ENCODE measurements at places on chromosomes 5 and 9.

DNA sequence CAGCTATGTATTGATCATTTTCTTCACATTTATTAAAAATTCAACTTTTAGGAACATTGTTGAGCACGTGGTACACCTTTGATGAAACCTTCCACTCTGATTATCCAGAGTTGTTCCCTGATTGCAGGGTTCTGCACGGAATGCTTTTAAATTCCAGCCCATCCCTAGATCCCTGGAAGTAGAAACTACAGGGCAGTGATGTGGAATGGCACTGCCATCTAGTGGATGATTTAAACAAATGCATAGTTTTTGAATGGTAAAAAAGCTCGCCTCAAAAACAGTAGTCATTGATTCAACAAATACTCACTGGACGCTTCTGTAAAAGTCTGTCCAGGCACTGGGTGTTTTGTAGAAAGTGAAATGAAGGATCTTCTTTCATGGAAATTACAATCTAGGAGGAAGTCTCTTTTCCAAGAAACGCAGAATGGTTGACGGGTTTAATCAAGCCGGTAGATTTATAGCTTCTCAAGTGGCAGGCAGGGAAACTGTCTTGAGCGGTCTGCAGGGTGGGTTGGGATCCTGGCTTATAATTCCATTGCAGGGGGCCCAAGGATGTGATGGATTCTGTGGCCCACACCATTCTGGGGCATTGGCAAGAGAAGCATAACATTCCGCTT lies 118.4 kb downstream of the ARHGAP26 start:
- DNase-seq, result peak; percentile 66

GRCh38 chr9:93219692-93220091 lies 35.8 kb downstream of the WNK2 start:
- no peak for DNase-seq

DNA sequence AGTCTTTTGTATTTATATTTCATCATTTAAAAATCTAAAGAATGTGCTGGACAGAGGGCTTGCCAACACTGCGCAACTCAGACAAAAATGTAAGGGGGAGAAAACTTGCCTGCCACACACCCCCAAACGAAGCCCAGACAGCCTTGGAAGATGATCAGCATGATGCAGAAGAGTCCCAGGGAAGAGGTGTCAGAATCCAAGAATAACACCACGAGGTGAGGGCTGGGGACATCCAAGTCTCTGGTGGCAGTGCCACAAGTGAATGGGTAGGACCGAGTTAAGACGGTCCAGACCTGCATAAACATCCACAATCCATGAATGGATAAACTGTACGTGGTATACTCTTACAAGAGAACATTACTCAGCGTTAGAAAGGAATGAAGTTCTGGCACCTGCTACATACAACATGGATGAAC lies 10.4 kb downstream of the EPB41L4B start:
- DNase-seq, result peak; percentile 73

- DNase-seq, result no peak
Observed at GRCh38 chr5:31106278-31106677, 87.2 kb upstream of the CDH6 start.

DNA sequence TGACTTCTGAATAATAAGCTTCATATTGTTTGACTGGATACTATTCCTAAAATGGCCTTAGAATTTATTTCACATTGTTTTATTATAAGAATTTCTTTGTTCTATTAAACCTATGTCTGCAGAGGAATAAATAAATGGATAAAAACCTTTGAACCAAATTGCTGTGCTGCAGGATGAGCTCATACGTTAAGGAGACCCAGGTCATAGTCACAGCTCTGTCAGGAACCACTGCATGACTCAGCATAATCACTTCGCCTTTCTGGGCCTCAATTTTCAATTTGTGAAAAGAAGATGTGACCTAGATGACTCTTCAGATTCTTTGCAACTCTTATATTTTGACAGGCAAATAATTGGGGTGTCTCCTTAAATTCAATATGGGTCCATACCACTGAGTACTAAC lies 36.7 kb upstream of the HMHB1 start:
- DNase-seq, result peak; percentile 60

DNA sequence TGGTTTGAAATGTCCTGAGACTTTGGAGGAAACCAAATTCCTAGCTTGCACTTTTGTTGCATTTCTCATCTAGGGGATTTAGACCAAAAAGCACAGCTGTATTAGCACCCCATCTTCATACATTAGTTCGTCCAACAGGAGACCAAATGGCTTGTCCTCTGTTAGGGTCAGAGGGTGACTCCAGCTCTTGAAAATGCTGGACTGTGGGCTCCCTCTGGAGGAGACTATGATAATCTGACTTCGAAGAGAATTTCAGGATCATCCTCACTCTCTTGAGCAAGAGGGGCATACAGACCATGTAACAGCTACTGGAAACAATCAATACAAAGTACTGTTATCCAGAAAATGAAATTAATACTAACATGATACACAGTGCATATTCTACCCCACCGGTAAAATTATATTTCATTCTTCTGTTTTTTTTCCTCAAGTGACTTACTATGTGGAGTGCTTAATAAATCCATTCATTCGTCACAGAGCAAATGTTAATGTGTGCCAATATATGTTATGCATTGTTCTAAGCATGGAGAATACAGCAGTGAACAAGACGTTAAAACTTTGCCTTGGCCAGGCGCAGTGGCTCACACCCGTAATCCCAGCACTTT lies 63.7 kb upstream of the PPP2CA start:
- peak; percentile 79 for DNase-seq

- DNase-seq, result no peak
Observed at GRCh38 chr9:27967210-27967609, 393.9 kb upstream of the C9orf72 start.

- no peak for DNase-seq
Observed at GRCh38 chr9:106467113-106467864, 395.7 kb upstream of the ZNF462 start.

- DNase-seq, result peak; percentile 38
Observed at GRCh38 chr5:123422433-123423277, 548 bp downstream of the CEP120 start.

GRCh38 chr9:133273098-133273497 lies 1.9 kb downstream of the ABO start:
- no peak for DNase-seq

DNA sequence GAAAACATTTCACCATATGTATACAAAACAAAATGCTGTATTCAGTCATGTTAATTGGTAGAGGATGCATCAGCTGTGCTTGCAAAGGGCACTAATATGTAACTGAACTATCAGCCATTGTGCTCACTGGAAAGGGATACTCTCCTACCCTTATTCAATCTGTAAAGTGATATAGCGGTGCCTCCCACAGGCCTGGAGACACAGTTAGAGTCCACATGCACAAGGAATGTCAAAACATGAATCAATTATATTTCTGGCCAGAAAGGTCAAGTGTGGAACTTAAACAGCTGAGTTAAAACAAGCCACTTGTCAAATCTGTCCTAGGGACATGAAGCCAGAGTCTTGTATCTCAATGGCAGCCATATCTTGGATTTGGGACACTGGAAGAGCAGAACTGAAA lies 71.2 kb upstream of the IZUMO3 start:
- DNase-seq, result no peak

DNA sequence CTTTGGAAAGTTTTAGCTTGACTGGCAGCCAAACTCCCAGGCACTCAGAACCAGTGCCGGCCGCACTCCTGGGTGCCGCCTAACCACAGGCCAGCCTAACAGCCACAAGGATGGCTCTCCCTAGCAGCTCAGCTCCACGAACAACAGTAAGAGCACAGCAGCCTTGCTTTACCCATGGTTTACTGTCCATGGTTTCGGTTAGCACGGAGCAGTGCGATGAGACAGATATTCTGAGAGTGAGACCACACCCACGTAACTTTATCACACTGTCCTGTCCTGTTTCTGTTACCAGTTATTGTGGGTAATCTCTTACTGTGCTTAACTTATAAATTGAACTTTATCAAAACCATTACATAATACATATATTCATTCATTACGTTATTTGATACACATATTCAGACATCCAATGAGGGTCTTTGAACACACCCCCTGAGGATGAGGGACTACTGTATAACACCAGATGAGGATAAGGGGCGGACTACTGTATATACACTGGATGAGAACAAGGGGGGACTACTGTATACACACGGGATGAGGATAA lies 12.4 kb downstream of the CLPTM1L start:
- no peak for DNase-seq

DNA sequence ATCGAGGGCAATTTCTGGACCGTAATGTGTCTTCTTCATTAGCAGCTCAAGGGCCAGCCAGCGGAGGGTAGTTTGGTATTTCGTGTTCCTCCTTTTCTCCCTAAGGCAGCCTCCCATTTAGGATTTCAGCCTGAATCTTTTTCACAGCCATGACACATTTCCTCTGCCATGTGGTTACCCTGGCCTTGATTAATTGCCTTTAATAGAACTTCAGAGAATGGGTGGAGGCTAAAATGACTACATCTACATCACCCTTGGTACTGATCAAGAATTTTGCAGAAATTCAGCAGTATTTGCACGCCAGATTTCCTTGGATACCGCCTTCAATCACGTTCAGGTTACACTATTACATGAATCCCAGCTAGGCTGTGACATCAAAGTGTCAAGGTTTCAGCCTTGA lies 58.0 kb downstream of the ADAMTS16 start:
- peak; percentile 8 for DNase-seq

DNA sequence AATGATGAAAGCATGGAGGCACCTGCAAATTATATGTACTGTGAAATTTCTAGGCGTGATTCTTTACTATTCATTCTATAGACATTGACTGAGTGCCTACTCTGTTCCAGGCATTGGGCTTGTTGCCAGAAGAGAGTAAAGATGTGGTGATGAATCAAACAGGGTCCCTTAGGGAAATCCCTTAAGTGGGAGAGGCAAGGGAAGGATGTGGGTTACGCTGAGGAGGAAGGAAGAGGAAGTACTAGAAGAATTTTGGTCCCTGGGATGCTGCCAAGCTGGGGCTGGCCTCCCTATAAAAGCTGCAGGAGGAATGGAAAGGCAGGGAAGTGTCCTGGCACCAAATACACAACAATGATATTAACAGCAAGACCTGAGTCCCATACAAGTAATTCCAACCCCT lies 76.7 kb upstream of the SPOCK1 start:
- peak; percentile 94 for DNase-seq

DNA sequence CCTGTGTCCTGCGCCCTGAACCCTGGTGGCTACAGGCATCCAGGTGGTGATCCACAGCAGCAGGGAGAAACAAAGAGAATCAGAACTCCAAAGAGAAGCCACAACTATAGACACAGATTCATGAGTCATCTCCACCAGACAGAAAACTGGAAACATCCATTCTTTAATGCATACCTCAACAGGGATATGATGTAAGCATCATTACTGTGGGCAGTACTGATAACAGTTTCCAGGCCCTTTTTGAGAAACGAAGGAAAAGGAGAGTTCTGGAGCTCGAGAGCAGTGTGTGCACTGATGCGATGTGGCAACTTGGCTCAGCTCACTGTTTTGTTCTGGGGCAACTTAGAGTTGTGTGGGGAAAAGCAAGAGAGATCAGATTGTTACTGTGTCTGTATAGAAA lies 215.6 kb upstream of the ADAMTS16 start:
- no peak for DNase-seq

DNA sequence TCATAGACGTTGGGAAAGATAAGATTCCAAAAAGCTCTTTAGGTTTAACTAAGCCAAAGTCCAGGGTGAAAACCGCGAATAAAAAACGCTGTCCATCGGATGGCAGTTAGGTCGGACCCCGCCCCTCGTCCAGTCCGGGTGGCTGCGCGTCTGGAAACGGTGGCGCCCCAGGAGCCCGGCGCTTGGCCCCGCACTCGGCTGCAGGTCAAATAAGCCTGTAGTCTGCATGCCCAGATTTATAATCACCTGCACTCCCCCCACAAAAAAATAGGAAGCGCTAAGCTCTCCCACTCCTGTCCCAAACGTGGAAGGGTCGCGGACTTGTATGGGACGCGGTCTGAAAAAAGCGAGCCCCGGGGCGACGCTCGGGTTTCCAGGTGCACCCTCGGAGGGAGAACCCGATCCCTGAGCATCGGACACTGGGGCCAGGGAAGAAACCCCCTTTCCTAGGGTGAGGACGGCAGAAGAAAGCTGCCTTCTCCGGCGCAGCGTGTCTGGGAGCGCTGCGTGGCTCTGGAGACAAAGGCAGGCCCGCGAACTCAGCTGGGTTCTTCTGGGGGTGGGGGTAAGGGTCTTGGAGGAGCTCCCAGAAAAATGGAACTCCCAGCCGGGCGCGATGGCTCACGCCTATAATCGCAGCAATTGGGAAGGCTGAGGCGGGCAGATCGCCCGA lies 923 bp upstream of the ZBTB5 start:
- DNase-seq, result peak; percentile 91

- no peak for DNase-seq
Observed at GRCh38 chr9:101326501-101326900, 58.3 kb downstream of the BAAT start.

GRCh38 chr5:759781-760362 lies 24.7 kb downstream of the ZDHHC11B start:
- no peak for DNase-seq

DNA sequence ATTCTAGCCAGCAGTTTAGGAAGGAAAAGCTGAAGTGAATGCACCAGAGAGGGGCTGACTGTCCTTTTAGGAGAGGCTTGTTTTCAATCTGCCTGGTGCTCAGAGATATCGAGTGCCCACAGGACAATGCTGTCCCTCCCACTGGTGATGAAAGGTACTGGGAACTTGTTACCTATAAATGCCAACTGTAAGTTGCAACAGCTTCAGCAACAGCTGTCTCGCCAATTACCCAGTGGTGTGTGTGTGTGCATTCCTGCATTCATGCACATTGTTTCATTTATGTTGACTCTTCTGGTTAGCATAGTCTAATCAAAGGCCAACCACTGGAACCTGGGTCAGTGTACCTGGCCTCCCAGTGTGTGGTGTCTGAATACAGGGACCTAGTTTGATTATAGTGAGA lies 161.1 kb downstream of the CSNK1G3 start:
- no peak for DNase-seq

DNA sequence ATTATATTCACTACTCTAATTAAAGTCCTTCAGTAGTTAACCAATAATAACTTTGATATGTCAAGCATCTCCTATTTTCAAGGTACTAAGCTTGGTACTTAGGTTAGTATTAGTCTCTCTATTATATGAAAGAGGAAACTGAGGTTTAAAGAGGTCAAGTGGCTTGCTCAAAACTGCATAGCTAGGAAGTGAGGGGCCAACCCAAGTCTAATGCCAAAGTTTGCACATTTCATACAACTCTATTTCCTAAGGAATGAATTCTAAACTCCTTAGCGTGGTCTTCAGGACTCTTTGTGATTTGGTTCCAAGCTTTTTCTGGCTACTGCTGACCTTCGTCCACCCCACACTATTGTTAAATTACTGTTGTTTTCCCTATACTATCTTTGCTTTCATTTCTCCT lies 9.9 kb upstream of the SHOC1 start:
- no peak for DNase-seq

DNA sequence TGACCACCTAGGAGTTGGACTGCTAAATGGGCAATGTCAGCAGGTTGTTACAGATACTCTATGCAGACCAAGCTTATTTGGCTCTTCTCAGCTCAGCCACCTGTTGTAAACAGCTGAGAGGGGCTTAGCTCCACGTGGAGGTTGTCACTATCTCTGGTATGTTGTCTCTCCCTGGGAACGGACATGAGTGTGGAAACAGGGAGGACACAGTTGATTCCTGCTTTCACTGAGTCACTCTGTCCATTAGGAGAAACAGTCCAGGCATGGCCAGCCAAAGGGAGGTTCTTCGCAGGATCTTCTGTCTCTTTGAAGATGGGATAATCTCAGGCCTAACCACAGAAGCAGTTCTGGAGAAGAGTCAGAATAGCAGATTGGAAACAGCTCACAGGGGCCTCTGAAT lies 121.2 kb downstream of the PALM2AKAP2 start:
- peak; percentile 13 for DNase-seq
